Type B pancreatic cell (in vitro differentiated cells): ENCODE measurements at places on chromosomes 12 and 14.

- H3K27ac ChIP-seq: no peak overlapping the region
- peaks cover 4% of the 10 kb centered on the region for H3K4me1 ChIP-seq
- H3K36me3 ChIP-seq: no peaks in the 10 kb centered on the region
These were observed 1.0 kb upstream of the SERPINA3 start for GRCh38 chr14:94611179-94611578.

DNA sequence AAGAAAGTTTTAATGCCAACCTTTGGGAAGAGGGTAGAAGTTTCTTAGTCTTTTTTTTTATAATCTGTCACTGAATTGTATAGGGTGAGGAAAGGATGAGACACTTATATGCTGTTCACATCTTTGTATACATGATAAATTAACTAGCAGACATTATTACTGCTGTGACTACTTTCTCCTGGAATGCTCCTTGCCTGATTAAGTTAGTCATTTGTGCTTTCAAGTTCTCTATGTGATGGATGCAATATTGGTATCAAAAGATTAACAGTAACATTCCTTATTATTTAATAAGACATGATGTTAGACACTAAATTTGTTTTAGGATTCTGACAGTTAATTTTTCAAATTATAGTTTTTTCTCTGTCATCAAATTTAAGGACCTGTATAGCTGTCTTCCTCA, 223.4 kb upstream of the GARIN2 start:
- no peak overlapping the region for H3K27ac ChIP-seq
- H3K36me3 ChIP-seq: peaks cover 7% of the 10 kb centered on the region
- H3K4me3 ChIP-seq: no peak overlapping the region
- H3K4me1 ChIP-seq: no peaks in the 10 kb centered on the region
- no peaks in the 10 kb centered on the region for H3K27me3 ChIP-seq

GRCh38 chr12:26961803-26962202, 23.5 kb downstream of the FGFR1OP2 start:
- no peaks in the 10 kb centered on the region for H3K4me1 ChIP-seq
- H3K27me3 ChIP-seq: no peaks in the 10 kb centered on the region
- no peak for DNase-seq

GRCh38 chr14:35122696-35123387, 490 bp downstream of the PRORP start:
- H3K4me1 ChIP-seq: peaks cover 28% of the 10 kb centered on the region
- H3K27ac ChIP-seq: peak overlapping the region; percentile 100
- DNase-seq: no peak
- H3K36me3 ChIP-seq: peaks cover 20% of the 10 kb centered on the region

- H3K27me3 ChIP-seq: peaks cover 26% of the 10 kb centered on the region
- no peak overlapping the region for H3K27ac ChIP-seq
- peaks cover 17% of the 10 kb centered on the region for H3K4me1 ChIP-seq
- no peak for DNase-seq
- H3K4me3 ChIP-seq: no peak overlapping the region
- no peaks in the 10 kb centered on the region for H3K36me3 ChIP-seq
These were observed 158.6 kb downstream of the MON2 start for GRCh38 chr12:62625228-62625627.

DNA sequence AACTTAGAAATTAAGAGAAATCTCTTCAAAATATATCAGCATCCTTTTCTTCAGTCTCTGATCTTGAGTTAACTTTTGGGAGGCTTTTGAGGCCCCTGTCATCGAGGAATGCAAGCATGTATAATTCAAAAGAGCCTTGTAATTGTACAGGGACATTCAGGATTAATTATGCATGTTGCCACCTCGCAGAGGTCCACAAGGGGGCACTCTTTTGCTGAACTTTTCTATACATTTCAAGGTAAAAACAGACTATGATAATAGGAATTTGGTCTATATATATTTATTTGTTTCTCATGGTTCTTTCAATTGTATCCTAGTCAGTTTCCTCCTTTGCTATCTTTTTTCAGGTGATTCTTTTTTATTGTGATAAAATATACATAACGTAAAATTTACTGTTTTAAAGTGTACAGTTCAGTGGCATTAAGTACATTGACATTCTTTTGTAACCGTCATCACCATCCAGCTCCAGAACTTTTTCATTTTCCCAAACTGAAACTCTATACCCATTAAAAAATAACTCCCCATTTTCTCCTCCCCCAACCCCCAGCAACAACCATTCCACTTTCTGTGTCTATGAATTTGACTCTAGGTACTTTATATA, 47.0 kb upstream of the SLC2A13 start:
- no peak overlapping the region for H3K27ac ChIP-seq
- peaks cover 8% of the 10 kb centered on the region for H3K27me3 ChIP-seq
- DNase-seq: no peak
- peaks cover 7% of the 10 kb centered on the region for H3K4me1 ChIP-seq
- H3K36me3 ChIP-seq: no peaks in the 10 kb centered on the region
- H3K4me3 ChIP-seq: no peak overlapping the region

DNA sequence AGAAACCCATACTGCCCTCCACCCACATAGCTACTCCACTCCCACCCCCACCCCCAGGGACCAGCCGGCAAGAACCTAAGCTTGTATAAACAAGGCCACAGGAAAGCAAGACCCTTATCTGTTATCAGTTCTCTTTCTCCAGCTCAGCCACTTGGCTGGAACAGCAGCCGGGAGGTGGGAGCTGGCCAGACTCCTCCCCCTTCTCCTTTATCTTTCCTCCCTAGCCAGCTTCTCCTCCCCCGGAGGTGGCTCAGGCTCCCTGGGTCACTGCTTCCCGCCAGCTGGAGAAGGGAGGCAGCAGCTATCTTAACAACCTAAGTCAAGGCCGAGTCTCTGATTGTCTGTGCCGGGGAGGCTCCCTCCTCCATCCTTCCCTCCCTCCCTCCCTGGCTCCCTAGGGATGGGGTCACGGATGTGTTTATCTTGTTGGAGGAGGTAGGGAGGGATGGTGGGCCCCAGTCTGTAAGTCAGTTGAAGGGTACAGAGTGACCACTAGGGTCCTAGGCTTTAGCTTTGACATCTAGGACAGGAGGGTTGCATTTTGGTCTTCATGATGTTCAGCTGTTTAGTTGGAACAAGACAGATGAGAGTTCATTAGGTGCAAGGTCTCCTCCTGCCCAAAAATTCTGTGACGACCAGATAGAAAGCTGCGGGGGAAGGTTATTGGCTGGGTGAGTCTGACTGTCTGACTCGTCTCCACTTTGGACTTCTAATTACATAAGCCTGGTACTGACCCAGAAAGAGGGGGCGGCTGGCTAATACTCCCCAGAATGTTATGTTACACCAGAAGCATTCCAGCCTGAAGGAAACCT, 29.7 kb downstream of the ZFP36L1 start:
- peaks cover 46% of the 10 kb centered on the region for H3K4me1 ChIP-seq
- H3K27me3 ChIP-seq: no peaks in the 10 kb centered on the region
- no peak overlapping the region for H3K4me3 ChIP-seq

- peak overlapping the region; percentile 69 for H3K4me3 ChIP-seq
- DNase-seq: no peak
- H3K36me3 ChIP-seq: no peaks in the 10 kb centered on the region
- no peak overlapping the region for H3K27ac ChIP-seq
- no peaks in the 10 kb centered on the region for H3K27me3 ChIP-seq
These were observed 29.2 kb downstream of the BBS10 start for GRCh38 chr12:76318773-76319594.

- no peak for DNase-seq
- no peaks in the 10 kb centered on the region for H3K27me3 ChIP-seq
- H3K36me3 ChIP-seq: peaks cover 18% of the 10 kb centered on the region
- H3K4me1 ChIP-seq: peaks cover 35% of the 10 kb centered on the region
- H3K4me3 ChIP-seq: no peak overlapping the region
These were observed 42.0 kb downstream of the NCOR2 start for GRCh38 chr12:124525455-124525854.

- no peak overlapping the region for H3K27ac ChIP-seq
- no peak overlapping the region for H3K4me3 ChIP-seq
- no peaks in the 10 kb centered on the region for H3K36me3 ChIP-seq
- H3K27me3 ChIP-seq: no peaks in the 10 kb centered on the region
- H3K4me1 ChIP-seq: peaks cover 10% of the 10 kb centered on the region
These were observed 67.8 kb downstream of the HRK start for GRCh38 chr12:116813271-116814041.

DNA sequence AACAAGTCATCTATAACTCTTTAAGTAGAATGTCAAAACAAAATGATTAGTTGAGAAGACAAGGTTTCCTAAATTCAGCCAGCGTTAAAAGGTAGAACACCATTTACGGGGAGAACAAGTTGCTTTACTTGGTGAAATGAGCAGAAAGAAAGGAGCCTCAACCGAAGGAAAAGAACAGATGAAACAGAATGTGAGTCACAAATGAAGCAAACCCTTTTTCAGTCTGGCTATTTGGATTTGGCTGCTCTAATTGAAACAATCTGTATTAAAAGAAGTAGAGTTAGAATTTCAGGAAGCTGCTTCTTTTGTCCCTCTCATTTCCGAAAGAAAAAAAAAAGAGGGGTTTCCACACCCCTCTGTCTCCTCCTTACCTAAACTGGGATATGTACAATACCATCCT, 34.6 kb downstream of the CEP128 start:
- no peak overlapping the region for H3K27ac ChIP-seq
- no peaks in the 10 kb centered on the region for H3K27me3 ChIP-seq
- H3K4me3 ChIP-seq: no peak overlapping the region
- peaks cover 17% of the 10 kb centered on the region for H3K36me3 ChIP-seq
